Activated naive CD8-positive, alpha-beta T cell treated with anti-CD3 and anti-CD28 coated beads for 36 hours (primary cell): ENCODE measurements at places on chromosomes 7 and 10. TPM values are rescaled to one million over a fixed set of nuclear protein-coding genes. Genes with fewer than 3 reads are reported as not detected.

Gene PNLIPRP3
- not detected for total RNA-seq

Gene EPHB6
- total RNA-seq = 10.0 TPM

Gene SERPINE1
- 0.27 TPM for total RNA-seq

Gene NPTX2
- total RNA-seq = not detected

Gene SLC26A3
- total RNA-seq = not detected

Gene SFMBT2
- 22.0 TPM for total RNA-seq
